Thymus (tissue), 14 donors: ENCODE measurements at places on chromosomes 12 and 14.

DNA sequence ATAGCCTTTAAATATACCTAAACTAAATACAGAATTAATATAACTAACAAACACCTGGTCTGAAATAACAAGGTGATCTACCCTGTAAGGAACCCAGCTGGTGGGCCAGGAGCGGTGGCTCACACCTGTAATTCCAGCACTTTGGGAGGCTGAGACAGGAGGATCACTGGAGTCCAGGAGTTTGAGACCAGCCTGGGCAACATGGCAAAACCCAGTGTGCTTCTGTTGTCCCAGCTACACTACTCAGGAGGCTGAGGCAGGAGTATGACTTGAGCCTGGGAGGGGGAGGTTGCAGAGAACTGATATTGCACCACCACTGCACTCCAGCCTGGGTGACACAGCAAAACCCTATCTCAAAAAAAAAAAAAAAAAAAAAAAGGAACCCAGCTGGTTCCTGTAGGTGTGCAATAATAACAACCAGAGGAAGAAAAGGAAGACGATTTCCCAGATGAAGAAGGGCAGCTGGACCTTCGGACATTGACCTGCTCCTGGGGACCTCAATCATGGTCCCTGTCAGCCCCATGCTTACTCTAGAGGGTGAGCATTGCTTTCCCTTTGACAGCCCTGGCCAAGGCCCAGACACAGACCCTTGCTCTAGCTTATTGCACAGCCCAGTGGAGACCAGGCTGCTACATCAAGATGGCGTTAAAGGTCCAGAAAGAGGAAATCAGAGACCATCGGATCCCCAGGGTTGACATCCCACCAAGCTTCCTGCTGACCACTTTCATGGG lies 5.4 kb downstream of the FOS start:
- no peak overlapping the region for H3K27ac ChIP-seq
- H3K36me3 ChIP-seq = peaks cover 11% of the 10 kb centered on the region
- no peak for DNase-seq
- H3K4me1 ChIP-seq = peaks cover 11% of the 10 kb centered on the region
- no peak overlapping the region for H3K4me3 ChIP-seq
- peaks cover 49% of the 10 kb centered on the region for H3K27me3 ChIP-seq

DNA sequence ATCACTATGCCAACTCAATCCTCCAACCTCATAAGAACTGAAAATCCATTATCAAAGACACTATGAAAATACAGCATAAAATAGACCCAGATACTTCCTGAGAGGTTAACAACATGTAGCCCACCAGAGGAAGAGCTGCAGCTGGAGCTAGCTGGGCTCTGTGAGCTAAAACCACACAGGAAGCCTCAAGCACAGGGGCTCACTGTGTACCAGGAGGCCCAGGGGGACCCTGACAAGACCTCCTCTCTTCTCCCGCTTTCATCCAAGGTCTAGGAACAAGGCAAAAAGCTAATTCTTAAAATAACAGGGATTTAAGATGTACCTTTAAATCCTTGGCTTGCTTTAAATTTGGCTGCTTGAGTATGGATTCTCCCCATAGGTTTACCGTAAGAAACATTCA lies 53.6 kb downstream of the EIF2S3B start:
- no peaks in the 10 kb centered on the region for H3K36me3 ChIP-seq
- H3K27ac ChIP-seq = peak overlapping the region; percentile 76
- peaks cover 28% of the 10 kb centered on the region for H3K4me1 ChIP-seq
- H3K27me3 ChIP-seq = no peaks in the 10 kb centered on the region
- DNase-seq = peak; percentile 84

GRCh38 chr14:99790978-99791376 lies 2.2 kb upstream of the EML1 start:
- H3K27ac ChIP-seq = no peak overlapping the region
- H3K4me3 ChIP-seq = no peak overlapping the region
- H3K36me3 ChIP-seq = no peaks in the 10 kb centered on the region
- no peak for DNase-seq
- peaks cover 3% of the 10 kb centered on the region for H3K4me1 ChIP-seq

- no peak overlapping the region for H3K27ac ChIP-seq
- no peak overlapping the region for H3K4me3 ChIP-seq
- H3K4me1 ChIP-seq = no peaks in the 10 kb centered on the region
- no peaks in the 10 kb centered on the region for H3K36me3 ChIP-seq
- H3K27me3 ChIP-seq = no peaks in the 10 kb centered on the region
Measured at GRCh38 chr12:79956896-79957295, 22.0 kb upstream of the PPP1R12A start.

GRCh38 chr12:132206046-132206434 lies 61.8 kb downstream of the NOC4L start:
- no peaks in the 10 kb centered on the region for H3K36me3 ChIP-seq
- H3K27me3 ChIP-seq = peaks cover 58% of the 10 kb centered on the region
- no peak overlapping the region for H3K27ac ChIP-seq
- H3K4me1 ChIP-seq = peaks cover 3% of the 10 kb centered on the region
- H3K4me3 ChIP-seq = no peak overlapping the region

DNA sequence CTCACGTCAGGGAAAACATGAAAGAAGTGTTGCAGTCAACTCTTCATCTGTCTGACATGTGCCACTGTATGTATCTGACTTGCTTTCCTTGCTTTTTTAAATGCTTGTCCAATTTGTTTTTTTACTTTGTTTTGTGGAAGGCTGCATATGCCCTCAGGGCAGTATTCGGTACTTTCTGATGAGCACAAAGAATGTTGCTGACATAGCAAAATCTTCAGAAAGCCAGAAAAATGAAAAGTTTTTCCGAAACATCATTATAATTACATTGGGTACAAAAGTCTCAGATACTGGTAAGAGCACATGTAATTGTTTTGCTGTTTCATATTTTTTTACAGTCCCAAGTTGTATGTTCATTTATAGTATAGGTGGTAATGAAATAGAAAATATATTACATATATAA lies 144.3 kb downstream of the NTS start:
- DNase-seq = no peak
- no peaks in the 10 kb centered on the region for H3K4me1 ChIP-seq
- no peak overlapping the region for H3K27ac ChIP-seq
- H3K27me3 ChIP-seq = no peaks in the 10 kb centered on the region
- H3K36me3 ChIP-seq = no peaks in the 10 kb centered on the region
- no peak overlapping the region for H3K4me3 ChIP-seq

DNA sequence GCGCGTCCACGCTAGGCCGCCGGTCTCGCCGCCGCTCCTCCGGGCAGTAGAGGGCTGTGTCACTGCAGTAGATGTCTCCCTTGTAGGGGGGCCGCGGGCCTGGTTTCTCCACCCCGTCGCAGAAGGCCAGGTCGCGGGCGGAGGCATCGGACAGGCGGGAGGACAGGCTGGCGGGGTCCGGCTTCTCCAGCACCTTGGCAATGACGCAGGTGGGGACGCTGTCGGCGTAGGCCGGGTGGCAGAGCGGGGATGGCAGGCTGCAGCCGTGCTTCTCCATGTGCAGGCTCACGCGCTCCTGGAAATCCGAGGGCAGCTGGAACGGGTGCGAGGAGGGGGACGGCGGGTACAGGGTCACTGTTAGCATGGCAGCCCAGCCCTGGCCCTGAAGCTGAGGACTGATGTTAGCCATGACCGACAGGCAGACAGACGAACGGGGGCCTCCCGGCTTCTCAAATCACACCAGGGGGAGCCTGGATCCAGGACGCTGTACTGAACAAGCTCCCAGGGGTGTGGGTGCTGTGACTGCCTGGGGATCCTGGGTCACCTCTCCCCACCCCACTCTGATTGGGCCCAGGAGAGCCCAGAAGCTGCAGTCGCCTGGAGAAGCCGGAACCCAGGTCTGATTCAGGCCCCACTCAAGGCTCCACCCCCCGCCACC lies 48.1 kb downstream of the BEGAIN start:
- H3K4me1 ChIP-seq = peaks cover 23% of the 10 kb centered on the region
- no peak overlapping the region for H3K4me3 ChIP-seq
- peaks cover 7% of the 10 kb centered on the region for H3K36me3 ChIP-seq
- H3K27ac ChIP-seq = no peak overlapping the region

DNA sequence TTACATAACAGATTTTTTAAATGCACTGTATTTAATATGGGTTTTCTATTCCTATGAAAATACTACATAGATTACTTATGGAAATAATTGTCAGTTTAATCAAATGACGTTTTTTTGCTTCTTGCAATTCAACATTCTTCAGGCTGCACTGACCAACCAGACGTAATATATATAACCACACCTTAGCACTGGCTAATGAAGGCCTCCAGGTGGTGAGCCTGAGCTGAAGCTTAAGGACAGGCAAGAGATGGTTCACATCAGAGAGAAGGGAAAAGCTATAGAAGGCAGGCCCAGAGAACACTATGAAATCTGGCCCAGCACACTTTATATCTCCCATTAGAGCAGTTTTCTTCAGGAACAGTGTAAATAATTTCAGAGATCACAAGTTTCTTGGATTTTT lies 2.8 kb upstream of the MDGA2 start:
- peaks cover 3% of the 10 kb centered on the region for H3K4me1 ChIP-seq
- H3K27ac ChIP-seq = no peak overlapping the region
- no peaks in the 10 kb centered on the region for H3K36me3 ChIP-seq
- no peak overlapping the region for H3K4me3 ChIP-seq

- H3K4me3 ChIP-seq = no peak overlapping the region
- H3K36me3 ChIP-seq = no peaks in the 10 kb centered on the region
- DNase-seq = no peak
- no peaks in the 10 kb centered on the region for H3K4me1 ChIP-seq
Measured at GRCh38 chr14:65703521-65703920, 291.0 kb downstream of the FUT8 start.

- H3K27ac ChIP-seq = no peak overlapping the region
- peaks cover 2% of the 10 kb centered on the region for H3K36me3 ChIP-seq
Measured at GRCh38 chr12:100061814-100062213, 77.1 kb upstream of the ANKS1B start.

DNA sequence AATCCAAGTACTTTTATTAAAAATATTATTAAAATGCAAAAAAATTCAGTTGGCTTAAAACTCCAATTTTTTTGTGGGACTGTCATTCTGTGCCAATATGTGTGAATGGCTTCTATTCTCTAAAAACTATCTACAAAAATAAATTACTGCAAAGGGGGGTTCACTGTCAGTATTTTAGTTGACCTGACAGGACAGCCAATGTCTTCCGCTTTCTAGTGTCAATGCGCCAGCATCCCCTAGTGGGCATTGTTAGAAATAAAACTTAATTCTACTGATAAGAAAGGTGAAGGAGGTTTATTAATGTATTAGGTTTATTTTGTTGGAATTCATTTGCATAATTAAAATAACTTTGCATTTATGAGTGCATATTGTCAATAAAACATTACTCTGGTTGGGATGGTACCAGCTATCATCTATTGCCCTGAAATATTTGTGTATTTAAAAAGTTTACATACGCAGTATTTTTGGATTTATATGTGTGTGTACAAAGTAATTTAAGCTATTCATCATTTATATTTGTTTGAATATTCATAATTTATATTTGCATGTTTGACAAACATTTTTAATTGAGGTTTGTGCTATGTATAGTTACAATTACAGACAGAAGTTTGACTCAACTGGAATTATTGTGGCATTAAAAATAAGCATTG lies 527.2 kb downstream of the FLRT2 start:
- no peaks in the 10 kb centered on the region for H3K27me3 ChIP-seq
- no peak for DNase-seq
- H3K36me3 ChIP-seq = no peaks in the 10 kb centered on the region
- H3K4me3 ChIP-seq = no peak overlapping the region

- peak overlapping the region; percentile 78 for H3K4me3 ChIP-seq
- peaks cover 12% of the 10 kb centered on the region for H3K4me1 ChIP-seq
- H3K27ac ChIP-seq = peak overlapping the region; percentile 56
- no peak for DNase-seq
- H3K27me3 ChIP-seq = no peaks in the 10 kb centered on the region
- peaks cover 28% of the 10 kb centered on the region for H3K36me3 ChIP-seq
Measured at GRCh38 chr14:52706286-52706685, 714 bp upstream of the PSMC6 start.

GRCh38 chr12:3320881-3321509 lies 170.0 kb upstream of the PRMT8 start:
- no peaks in the 10 kb centered on the region for H3K4me1 ChIP-seq
- no peak for DNase-seq
- no peak overlapping the region for H3K27ac ChIP-seq
- H3K4me3 ChIP-seq = no peak overlapping the region

DNA sequence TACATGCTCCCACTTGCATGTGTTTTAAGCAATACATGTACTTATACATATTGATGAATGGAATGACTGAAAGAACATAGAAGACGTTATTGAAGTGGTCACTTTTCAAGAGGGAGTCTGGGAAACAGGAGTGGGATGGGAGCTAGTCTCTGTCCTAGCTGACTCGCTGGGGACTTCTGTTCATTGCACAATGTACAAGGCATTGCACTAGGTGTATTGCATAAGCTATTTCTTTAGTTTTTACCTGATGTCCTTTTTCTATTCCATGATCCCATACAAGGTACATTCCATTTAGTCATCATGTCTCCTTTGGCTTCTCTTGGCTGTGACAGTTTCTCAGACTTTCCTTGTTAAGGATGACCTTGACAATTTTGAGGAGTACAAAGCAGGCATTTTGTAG lies 4.0 kb upstream of the MYO1H start:
- no peak overlapping the region for H3K4me3 ChIP-seq
- H3K27ac ChIP-seq = no peak overlapping the region
- no peak for DNase-seq

- peaks cover 82% of the 10 kb centered on the region for H3K4me1 ChIP-seq
- peaks cover 53% of the 10 kb centered on the region for H3K36me3 ChIP-seq
- DNase-seq = no peak
- no peak overlapping the region for H3K4me3 ChIP-seq
- H3K27me3 ChIP-seq = no peaks in the 10 kb centered on the region
Measured at GRCh38 chr14:22563987-22564386, 25.0 kb downstream of the DAD1 start.

- H3K27ac ChIP-seq = no peak overlapping the region
- no peaks in the 10 kb centered on the region for H3K4me1 ChIP-seq
- H3K4me3 ChIP-seq = no peak overlapping the region
- H3K36me3 ChIP-seq = no peaks in the 10 kb centered on the region
Measured at GRCh38 chr14:88272390-88273269, 50.4 kb downstream of the KCNK10 start.

GRCh38 chr14:91885113-91885712 lies 17.9 kb upstream of the TC2N start:
- H3K4me1 ChIP-seq = peaks cover 21% of the 10 kb centered on the region
- H3K27ac ChIP-seq = no peak overlapping the region
- DNase-seq = no peak
- H3K4me3 ChIP-seq = no peak overlapping the region
- H3K27me3 ChIP-seq = no peaks in the 10 kb centered on the region
- no peaks in the 10 kb centered on the region for H3K36me3 ChIP-seq

DNA sequence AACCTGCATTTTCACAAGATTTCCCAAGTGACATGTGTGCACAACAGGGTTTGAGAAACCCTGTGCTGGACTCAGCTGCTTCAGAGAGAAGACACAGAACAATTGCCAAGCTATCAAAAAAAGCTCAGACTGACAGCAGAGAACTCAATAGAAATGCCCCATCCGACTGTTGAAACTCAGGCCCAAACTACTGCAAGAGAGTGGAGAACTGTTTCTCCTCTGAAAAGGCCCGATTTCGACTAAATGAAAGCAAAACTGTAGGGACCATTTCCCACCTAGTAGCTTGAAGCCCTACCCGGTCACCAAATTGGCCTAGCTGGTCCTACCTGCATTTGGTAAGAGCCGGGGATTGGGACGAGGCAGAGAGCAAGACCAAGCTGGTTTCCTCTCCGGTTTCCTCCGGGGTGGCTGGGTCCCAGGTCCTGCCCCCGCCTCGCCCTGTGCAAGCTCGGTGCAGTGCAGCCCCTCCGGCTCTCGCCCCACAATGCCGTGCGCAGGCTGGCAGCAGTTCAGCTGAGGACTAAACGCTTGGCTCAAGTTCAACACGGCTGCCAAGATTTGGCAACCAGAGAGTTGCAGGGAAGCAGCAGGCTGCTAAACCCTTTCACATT lies 1180.6 kb downstream of the VRK1 start:
- H3K4me3 ChIP-seq = peak overlapping the region; percentile 51

GRCh38 chr12:57188090-57188425 lies 28.5 kb upstream of the NXPH4 start:
- H3K36me3 ChIP-seq = no peaks in the 10 kb centered on the region
- H3K27ac ChIP-seq = no peak overlapping the region
- no peaks in the 10 kb centered on the region for H3K27me3 ChIP-seq
- H3K4me3 ChIP-seq = no peak overlapping the region
- no peaks in the 10 kb centered on the region for H3K4me1 ChIP-seq
